Ovary (tissue), 10 donors: ENCODE measurements at places on chromosomes 1 and 21. TPM values are rescaled to one million over a fixed set of nuclear protein-coding genes. Genes with fewer than 3 reads are reported as not detected.

DNA sequence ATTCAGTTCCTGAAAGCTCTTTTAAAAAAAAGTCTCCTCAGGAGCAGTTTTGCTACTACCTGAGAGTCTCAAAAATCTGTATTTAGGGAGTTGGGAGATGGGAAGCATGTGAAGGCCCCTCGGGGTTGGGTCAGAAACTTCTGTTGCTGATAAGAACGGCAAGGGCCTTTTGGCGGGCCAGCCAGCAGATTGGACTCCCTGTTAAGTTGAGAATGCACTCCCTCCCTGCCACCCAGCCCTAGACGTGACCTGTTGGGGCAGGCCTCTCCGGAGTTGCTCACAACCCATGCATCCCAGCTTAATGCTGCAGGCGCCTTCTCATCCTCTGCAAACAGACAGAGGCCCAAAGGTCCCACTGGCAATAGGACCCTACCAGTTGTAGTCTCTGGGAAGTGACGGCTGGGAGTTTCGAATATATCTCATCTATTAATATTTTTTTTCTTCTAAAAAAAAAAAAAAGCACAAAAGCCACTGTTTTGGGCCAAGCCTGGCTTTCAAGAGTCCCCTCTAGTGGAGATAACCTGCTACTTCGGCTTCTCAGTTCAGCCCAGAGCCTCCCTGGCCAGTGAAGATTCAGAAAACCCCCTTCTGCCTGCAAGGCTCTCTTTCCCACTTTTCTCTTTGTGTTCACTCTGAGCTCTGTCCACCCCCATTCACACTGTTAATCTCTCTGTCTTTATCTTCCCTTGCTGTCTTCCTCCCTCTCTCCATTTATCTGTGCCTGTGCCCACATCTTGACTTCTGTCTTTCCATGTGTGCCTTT lies 5.3 kb downstream of the PLXNA2 start:
- no peaks in the 10 kb centered on the region for H3K36me3 ChIP-seq
- H3K4me1 ChIP-seq = peaks cover 35% of the 10 kb centered on the region
- no peak overlapping the region for H3K27ac ChIP-seq
- no peaks in the 10 kb centered on the region for H3K27me3 ChIP-seq
- peak overlapping the region; percentile 8 for H3K4me3 ChIP-seq

DNA sequence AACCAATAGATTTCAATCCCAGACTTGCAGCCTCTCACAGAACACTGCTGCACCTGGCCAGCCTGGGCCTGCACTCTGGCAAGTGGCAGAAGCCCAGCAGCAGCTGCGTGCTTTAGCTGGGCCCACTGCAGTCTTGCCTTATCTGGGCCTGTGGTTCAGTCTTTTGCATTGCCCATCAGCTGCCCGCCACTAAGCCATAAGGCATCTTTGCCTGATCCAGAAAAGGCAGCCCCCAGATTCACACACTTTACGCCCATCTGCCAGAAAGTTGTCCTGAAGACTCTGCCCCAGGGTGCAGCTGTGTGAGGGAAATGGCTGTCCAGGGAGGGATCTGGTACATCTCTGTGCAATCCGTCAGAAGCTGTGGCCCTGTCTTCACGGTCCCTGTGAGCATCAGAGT lies 217.0 kb downstream of the DNAH14 start:
- H3K4me1 ChIP-seq = no peaks in the 10 kb centered on the region
- H3K27ac ChIP-seq = no peak overlapping the region
- H3K27me3 ChIP-seq = no peaks in the 10 kb centered on the region
- no peak for DNase-seq
- H3K36me3 ChIP-seq = no peaks in the 10 kb centered on the region
- no peak overlapping the region for H3K4me3 ChIP-seq

Gene ADAMTS4
- 125 TPM for total RNA-seq

- H3K4me3 ChIP-seq = no peak overlapping the region
- H3K36me3 ChIP-seq = no peaks in the 10 kb centered on the region
- no peaks in the 10 kb centered on the region for H3K4me1 ChIP-seq
- DNase-seq = no peak
- no peak overlapping the region for H3K27ac ChIP-seq
These were observed 244.5 kb downstream of the GPR52 start for GRCh38 chr1:174692313-174692712.

GRCh38 chr21:29496337-29496736 lies 197.6 kb downstream of the BACH1 start:
- no peak overlapping the region for H3K27ac ChIP-seq
- H3K4me1 ChIP-seq = no peaks in the 10 kb centered on the region
- no peaks in the 10 kb centered on the region for H3K36me3 ChIP-seq
- no peak for DNase-seq
- H3K27me3 ChIP-seq = no peaks in the 10 kb centered on the region
